ENCODE measurements at places on chromosomes 11 and 22. TPM values are rescaled to one million over a fixed set of nuclear protein-coding genes. Genes with fewer than 3 reads are reported as not detected.

- H3K36me3 ChIP-seq, result no peaks in the 10 kb centered on the region
- H3K27ac ChIP-seq, result no peak overlapping the region
- H3K4me3 ChIP-seq, result no peak overlapping the region
These were observed 1.7 kb downstream of the ADAMTS15 start for GRCh38 chr11:130449996-130450769.

DNA sequence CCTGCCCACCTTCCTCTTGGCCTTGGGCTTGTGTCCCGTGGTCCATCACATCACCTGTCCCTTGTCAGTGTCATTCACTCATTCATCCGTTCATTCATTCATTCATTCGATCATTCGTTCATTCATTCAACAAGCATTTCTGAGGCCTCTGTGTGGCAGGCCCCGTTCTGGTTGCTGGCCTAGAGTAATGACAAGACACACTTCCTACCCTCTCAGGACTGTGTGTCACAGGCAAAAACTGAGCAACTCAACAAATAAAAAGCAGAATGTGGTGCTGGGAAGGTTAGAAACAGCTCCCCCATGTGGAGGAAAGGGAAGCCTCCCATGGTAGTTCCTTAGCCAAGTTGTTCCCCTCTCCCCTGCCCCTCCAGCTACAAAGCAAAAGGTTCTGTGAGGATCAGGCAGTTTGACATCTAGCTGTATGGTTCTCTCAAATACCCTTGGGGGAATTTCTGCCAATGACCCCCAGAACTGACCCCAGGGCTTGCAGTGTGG lies 1.6 kb upstream of the OMP start:
- H3K4me1 ChIP-seq, result peaks cover 2% of the 10 kb centered on the region
- H3K27me3 ChIP-seq, result no peaks in the 10 kb centered on the region
- peak; percentile 20 for DNase-seq
- H3K4me3 ChIP-seq, result no peak overlapping the region
- no peak overlapping the region for H3K27ac ChIP-seq

GRCh38 chr11:105690467-105690866 lies 80.6 kb downstream of the GRIA4 start:
- no peak for DNase-seq
- H3K36me3 ChIP-seq, result no peaks in the 10 kb centered on the region
- H3K4me3 ChIP-seq, result no peak overlapping the region

- no peaks in the 10 kb centered on the region for H3K27me3 ChIP-seq
- no peak for DNase-seq
- no peak overlapping the region for H3K4me3 ChIP-seq
- H3K4me1 ChIP-seq, result no peaks in the 10 kb centered on the region
- H3K27ac ChIP-seq, result no peak overlapping the region
These were observed 70.4 kb downstream of the TRMU start for GRCh38 chr22:46405901-46406300.

- H3K4me3 ChIP-seq, result no peak overlapping the region
- H3K27ac ChIP-seq, result no peak overlapping the region
- no peaks in the 10 kb centered on the region for H3K27me3 ChIP-seq
- no peaks in the 10 kb centered on the region for H3K4me1 ChIP-seq
These were observed 84.9 kb downstream of the ZNF280B start for GRCh38 chr22:22423681-22424080.

DNA sequence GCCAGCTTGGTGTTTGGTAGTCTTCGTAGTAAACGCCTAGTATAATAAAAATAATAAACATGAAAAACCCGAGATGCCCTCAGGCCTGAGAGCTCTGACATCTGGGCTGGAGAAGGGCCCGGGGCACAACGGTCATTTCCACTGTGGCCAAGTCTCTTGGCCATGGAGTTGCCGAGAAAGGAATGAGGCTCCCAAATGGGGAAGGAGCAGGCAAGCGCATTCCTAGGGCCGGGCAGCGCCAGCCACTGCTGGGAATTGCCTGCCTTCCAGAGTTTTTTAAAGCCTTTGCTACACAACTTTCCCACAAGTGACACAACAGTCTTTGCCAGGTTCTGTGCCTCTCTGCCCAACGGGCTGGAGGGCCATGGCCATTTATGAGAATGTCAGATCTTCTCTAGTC lies 103.4 kb downstream of the NAV2 start:
- no peaks in the 10 kb centered on the region for H3K27me3 ChIP-seq
- no peaks in the 10 kb centered on the region for H3K4me1 ChIP-seq
- H3K4me3 ChIP-seq, result no peak overlapping the region

- no peak for DNase-seq
- no peaks in the 10 kb centered on the region for H3K27me3 ChIP-seq
- H3K4me3 ChIP-seq, result no peak overlapping the region
- H3K27ac ChIP-seq, result no peak overlapping the region
- no peaks in the 10 kb centered on the region for H3K4me1 ChIP-seq
These were observed 66.2 kb upstream of the EIF3D start for GRCh38 chr22:36595154-36595553.

GRCh38 chr11:103397369-103397768 lies 288.1 kb downstream of the DYNC2H1 start:
- DNase-seq, result no peak
- no peak overlapping the region for H3K4me3 ChIP-seq
- no peaks in the 10 kb centered on the region for H3K27me3 ChIP-seq
- H3K36me3 ChIP-seq, result no peaks in the 10 kb centered on the region

DNA sequence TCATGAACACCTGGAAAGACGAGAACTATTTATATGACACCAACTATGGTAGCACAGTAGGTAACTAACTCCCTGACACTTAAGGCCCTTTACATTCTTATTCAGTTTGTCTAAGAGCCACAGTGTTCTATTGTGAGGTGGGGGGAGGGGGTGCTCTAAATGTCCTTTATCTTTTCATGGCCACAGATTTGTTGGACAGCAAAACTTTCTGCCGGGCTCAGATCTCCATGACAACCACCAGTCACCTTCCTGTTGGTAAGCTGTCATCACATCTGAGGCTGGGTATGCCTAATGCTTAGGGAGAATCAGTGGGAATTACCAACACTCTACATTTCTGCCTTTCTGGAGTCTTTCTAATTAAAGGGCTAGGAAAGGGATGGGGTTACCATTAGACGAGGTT lies 30.7 kb downstream of the EHF start:
- H3K4me1 ChIP-seq, result peaks cover 17% of the 10 kb centered on the region
- H3K4me3 ChIP-seq, result no peak overlapping the region
- DNase-seq, result no peak
- no peak overlapping the region for H3K27ac ChIP-seq
- peaks cover 6% of the 10 kb centered on the region for H3K36me3 ChIP-seq

The SUSD2 gene
- polyA plus RNA-seq, result 82.9 TPM

The KLHL35 gene
- not detected for polyA plus RNA-seq

The EFCAB6 gene
- 1.9 TPM for polyA plus RNA-seq

The OR51E1 gene
- 1.1 TPM for polyA plus RNA-seq

The OR2AT4 gene
- polyA plus RNA-seq, result not detected

The MS4A14 gene
- polyA plus RNA-seq, result not detected
